Stimulated activated CD8-positive, alpha-beta memory T cell treated with anti-CD3 and anti-CD28 coated beads, Interleukin-2, amount 100 ng/mL, for 48 hours (primary cell): ENCODE measurements at places on chromosomes 13 and 19.

- DNase-seq: no peak
Observed at GRCh38 chr13:108657519-108657918, 28.1 kb downstream of the MYO16 start.

GRCh38 chr19:18432275-18433014 lies 5.5 kb downstream of the ISYNA1 start:
- no peak for DNase-seq

DNA sequence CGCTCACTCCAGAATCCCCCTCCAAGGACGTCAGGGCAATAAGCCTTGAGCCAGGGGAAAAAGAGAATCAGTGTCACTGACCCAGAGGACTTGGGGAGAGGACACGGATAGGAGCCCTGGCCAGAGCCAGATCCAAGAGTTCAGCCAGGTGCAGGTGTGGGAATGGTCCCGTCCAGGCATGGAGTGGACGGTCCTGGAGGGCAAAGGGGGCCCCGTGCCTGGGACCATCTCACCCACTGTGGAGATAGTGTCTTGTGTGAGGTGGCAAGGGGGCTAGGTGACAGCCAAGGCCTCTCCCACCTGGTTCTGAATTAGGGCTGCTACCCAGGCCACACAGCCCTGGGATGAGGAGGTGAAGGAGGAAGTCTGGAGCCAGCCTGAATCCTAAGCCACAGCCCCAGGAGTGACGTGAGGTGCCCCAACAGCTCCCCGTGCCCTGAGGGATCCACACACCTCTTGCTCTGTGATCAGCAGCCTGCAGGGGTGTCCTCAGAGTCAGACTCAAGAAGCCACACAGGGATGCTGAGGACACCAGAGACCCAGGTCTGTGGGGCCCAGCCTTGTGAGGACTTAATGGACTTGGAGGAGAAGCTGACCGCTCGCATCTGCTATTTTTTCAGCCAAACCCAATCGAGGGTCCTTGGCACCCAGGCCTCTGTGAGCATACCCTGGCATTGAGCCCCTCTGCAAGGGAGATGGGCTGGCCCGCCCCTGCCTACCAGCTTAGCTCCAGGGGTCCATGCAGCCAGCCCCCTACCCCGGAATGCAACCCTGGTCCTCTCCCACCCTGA lies 16.4 kb upstream of the ZNF14 start:
- no peak for DNase-seq

DNA sequence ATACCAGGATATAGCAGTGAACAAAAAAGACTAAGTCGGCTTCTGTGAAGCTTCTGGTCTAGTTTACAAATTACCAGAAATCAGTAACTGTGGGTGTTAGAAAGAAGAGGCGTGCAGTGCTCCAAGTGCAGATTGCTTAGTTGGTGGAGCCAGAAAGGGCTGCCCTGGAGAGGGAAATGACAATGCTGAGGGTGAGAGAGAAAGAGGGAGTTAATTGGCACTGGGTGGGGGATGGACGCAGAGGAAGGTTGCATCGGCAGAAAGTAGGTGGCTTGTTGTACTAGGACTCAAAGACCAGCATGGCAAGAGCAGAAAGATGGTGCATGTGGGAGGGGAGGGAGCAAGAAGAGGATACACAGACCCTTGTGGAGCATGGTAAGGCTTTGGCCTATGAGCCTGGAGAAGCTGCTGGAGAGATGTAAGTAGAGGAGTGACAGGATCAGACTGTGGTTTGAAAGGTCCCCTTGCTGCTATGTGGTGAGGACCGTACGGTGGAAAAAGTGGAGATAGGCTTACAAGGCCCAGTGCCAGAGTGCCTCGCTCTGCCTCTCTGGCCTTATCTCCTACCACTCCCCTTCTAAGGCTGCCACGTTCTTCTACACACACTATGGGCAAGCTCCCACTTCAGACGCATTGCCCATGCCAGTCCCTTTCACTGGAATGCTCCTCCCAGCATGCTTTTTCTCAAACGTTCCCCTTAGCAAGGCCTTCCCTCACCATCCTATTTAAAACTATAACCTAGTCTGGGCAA lies 13.5 kb downstream of the SMG9 start:
- DNase-seq: no peak

DNA sequence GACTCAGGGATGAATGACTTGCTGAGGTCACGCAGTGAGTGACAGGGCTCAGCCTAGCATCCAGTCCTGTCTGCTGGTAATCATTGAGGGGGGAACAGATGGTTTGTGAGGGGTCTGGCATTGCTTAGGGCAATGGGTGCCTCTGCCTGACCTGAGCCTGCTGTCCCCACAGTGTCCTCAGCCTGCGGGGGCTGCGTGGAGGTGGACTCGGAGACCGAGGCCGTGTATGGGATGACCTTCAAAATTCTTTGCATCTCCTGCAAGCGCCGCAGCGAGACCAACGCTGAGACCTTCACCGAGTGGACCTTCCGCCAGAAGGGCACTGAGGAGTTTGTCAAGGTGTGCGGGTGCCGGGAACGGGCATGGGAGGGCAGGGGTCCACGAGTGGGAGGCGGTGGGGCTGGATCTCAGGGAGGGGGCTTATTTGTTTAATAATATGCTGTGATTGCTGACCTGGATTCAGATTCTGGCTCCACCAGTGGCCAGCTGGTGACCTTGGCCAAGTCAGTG lies 2.1 kb downstream of the SCN1B start:
- no peak for DNase-seq

DNA sequence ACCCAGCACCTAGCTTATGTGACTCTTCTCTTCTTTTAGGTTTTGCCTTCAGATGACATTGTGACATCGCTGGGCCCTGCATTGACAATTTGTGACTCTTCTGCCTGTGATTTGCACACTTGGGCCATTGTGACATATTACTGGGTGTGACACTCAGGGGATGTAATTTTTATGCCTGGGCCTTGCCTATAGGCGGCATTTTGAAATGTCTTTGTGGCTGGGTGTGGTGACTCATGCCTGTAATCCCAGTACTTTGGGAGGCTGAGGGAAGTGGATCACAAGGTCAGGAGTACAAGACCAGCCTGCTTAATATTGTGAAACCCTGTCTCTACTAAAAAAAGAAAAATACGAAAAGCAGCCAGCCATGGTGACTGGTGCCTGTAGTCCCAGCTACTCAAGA lies 28.4 kb upstream of the ZNF681 start:
- no peak for DNase-seq

- DNase-seq: no peak
Observed at GRCh38 chr13:44451126-44451525, 77.5 kb downstream of the SERP2 start.

DNA sequence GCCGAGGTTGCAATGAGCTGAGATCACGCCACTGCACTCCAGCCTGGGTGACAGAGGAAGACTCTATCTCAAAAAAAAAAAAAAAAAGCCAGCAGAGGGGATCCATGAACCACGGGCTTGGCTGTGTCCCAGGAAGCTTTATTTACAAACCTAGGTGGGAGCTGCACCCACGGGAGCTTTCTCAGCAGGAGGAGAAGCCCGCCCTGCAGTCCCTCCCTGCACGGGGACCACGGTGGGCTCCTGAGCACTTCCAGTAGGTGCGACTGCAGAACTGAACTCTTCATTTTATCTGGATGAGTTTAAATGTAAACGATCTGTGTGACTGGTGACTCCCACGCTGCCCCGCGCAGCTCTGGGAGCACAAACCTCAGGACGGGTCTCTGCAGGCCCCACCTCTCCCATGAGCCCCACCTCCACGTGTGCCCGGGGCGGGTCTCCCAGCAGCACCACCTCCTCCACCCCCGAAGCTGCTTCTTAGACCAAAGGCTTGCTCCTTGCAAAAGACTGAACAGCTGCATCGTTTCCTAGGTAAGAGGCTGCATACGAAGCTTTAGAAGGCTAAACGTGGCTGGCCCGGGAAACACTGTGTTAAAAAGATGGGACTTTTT lies 66.4 kb downstream of the SPACA7 start:
- no peak for DNase-seq
